Stimulated activated CD8-positive, alpha-beta memory T cell treated with anti-CD3 and anti-CD28 coated beads, Interleukin-12 subunit alpha, Interleukin-12 subunit beta, amount 100 ng/mL, for 1 hour (primary cell): ENCODE measurements at places on chromosomes 7 and 10.

DNA sequence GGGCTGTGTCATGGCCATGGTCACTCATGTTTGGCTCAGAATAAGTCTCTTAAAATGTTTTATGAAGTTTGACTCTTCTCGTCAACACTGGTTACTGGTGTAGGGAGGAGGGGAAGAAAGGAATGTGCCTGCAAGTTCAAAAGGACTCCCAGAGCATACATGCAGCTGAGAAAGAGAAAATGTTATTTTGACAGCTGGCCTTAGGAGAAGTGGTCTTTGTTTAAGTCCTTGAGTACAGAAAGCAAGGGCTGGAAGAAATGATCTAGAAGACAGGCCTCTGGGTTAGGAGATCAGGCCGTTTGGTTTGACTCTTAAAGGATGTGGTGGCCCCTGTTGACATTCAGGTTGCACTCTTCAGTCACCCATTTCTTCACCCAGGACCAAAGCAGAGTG lies 245.5 kb downstream of the REEP3 start:
- no peak for DNase-seq

DNA sequence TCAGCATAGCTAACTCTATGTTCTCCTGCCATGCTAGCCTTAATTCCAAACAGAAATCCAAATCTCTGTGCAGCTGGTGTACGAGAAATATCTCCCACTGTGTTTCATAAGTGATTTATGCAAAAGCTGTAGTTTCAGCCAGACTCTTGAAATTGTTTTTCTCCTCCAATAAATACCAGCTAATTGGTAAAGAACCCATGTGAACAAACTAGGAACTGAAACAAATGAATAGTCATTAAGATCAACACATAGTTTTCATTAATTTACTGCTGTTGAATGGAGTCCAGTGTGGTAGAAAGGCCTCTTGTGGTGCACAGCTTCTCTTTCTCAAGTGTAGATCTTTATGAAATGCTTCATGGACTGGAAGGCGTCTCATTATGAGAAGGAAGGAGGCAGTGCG lies 18.4 kb downstream of the PPP1R17 start:
- no peak for DNase-seq

- DNase-seq: no peak
These were observed 100.1 kb downstream of the BTRC start for GRCh38 chr10:101453791-101454718.

- no peak for DNase-seq
These were observed 31.3 kb downstream of the GNA12 start for GRCh38 chr7:2812831-2813230.

DNA sequence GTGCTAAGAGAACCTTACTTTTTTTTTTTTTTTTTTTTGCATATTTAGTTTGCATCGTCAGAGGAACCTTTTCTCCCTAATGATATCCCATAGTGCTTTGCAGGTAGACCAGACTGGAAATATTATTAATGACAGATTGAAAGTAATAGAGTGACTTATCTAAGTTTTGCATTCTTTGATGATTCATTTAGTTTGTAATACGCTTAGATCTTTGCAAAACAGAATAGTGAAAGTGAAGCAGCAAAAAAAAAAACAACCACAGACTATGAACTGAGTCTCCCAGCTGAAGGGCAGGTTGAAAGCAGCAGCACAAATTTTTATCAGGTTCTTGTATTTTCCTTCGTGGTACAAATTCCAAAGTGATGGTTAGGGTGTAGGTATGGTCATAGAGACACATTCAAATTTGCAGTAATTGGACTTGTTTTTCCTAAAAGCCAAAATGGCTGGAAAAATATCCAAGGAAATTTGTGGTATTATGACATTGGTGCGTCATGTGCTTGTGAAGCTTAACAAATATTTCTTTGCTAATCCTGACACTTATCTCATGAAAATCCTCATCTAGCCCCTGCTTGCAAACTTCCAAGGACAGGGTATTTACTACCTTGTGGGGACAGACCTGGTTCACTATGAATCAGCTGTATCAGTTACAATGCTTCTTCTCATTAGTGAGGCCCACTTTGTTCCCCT lies 81.8 kb upstream of the CREB5 start:
- no peak for DNase-seq

DNA sequence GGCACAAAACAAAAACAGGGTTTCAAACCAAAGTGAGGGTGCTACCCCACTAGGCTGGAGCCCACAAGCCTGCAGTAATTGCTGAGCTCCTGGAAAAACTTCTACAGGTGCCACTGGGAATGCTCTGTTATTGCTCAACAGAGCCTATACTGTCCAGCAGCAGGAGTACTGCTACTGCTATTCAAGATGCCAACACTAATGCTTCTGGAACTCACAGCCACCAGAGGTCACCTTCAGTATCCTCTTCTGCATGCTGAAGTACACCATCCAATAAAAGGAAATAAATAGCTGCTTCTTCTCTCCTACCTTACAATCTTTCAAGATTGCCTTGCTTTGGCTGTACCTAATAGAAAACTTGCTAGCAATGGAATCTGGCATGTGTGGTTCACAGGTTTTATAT lies 222.0 kb downstream of the LRRN3 start:
- no peak for DNase-seq

- no peak for DNase-seq
These were observed 22.5 kb downstream of the CHN2 start for GRCh38 chr7:29217113-29217512.

- no peak for DNase-seq
These were observed 333.6 kb upstream of the ZNF32 start for GRCh38 chr10:43982250-43982649.

GRCh38 chr10:110527731-110528171 lies 30.0 kb downstream of the DUSP5 start:
- no peak for DNase-seq

- no peak for DNase-seq
These were observed 5.7 kb downstream of the FAM221A start for GRCh38 chr7:23685731-23686130.

- no peak for DNase-seq
These were observed 40.1 kb upstream of the ZNF488 start for GRCh38 chr10:47424231-47424630.

DNA sequence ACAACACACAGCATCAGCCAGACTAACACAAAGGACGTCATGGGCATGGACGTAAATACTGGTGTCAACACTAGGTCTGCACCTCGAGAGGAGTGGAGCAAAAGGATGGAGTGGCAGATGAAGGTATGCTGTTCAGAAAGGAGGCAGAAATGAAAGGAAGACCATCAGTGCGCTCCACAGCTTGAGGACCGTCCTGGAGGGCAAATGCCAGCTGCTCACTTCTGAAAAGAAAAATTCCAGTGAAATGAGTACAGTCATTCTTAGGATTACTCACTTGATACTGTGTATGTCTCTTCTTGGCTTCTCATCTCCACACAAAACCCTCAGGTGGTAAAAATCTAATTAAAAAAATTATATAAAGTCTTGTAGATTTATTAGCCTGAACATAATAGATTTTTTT lies 44.8 kb downstream of the EGFR start:
- no peak for DNase-seq
